ENCODE measurements at places on chromosomes 11 and 22.

DNA sequence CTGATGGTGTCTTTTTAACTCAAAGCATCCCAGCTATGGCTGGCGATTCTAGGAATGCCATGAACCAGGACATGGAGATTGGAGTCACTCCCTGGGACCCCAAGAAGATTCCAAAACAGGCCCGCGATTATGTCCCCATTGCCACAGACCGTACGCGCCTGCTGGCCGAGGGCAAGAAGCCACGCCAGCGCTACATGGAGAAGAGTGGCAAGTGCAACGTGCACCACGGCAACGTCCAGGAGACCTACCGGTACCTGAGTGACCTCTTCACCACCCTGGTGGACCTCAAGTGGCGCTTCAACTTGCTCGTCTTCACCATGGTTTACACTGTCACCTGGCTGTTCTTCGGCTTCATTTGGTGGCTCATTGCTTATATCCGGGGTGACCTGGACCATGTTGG is 20.1 kb downstream of the KCNJ5 start:
- no peak for DNase-seq

GRCh38 chr11:6735306-6735705 is 36.5 kb downstream of the OR2AG2 start:
- no peak for DNase-seq

DNA sequence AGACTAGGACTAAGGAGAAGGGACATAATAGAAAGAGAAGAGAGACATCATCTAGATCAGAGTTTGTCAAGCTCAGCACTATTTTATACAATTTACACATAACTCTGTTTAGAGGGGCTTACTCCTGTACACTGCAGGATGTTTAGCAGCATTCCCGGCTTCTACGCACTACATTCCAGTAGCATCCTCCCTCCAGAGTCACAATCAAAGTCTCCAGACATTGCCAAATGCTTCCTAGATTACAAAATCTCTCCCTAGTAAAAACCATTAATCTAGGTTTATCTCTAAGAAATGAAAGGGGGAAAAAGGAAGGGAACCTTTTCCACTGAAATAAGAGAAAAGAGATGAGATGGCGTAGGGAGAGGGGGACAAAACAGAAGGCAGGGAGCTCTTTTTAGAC is 4.0 kb downstream of the USP28 start:
- no peak for DNase-seq

GRCh38 chr22:26429458-26430286 is 612 bp downstream of the ASPHD2 start:
- DNase-seq: no peak

DNA sequence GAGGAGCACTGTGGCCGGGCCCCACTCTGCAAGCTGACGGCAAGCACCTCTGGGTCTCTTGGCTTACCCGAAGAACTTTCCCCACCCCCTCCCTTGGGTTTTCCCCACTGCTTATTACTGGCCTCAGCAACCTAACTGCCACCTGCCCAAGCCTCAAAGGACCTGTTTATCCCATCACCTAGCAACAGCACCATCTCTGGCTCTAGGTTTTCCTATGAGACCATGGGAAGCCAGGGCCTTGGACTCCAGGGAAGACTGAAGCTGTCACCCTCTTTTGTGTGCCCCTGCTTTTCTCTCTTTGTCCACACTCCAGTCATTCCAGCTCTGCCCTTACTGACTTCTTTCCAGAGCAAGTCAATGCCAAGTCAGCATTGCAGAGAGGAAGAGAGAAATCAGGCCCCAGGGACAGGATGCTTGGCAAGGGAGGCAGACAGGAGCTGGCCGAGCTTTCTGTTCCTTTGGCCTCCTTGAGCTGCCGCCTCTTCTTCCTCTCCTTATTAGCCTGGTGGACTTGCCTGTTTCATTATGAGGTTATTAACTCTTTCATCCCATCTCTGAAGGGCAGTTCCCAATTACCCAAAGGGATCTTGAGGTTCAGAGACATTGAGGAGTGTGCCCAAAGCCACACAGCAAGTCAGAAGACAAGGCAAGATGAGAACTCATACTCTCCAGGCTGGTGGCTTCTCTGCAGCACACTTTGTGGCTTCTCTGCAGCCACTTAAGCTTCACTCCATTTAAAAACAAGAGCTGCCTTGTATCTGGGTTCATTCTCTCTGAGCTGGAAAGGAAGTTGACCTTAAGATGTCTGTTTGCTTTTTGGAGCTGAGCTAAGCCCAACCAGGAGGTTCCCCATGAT is at the start of gene SMIM35:
Gene SMIM35 (minus strand): TSS at position 51 of the 856 bp plus-strand sequence. CDS start 206 bp downstream, outside the sequence.
- no peak for DNase-seq
